Posterior cingulate gyrus (tissue), 11 donors: ENCODE measurements at places on chromosomes 16 and 17.

GRCh38 chr17:30477774-30478115, 537 bp downstream of the GOSR1 start:
- no peak for DNase-seq

GRCh38 chr17:53353919-53354351, 468.8 kb upstream of the KIF2B start:
- no peak for DNase-seq

GRCh38 chr17:82616021-82616711, 32.1 kb downstream of the WDR45B start:
- DNase-seq, result no peak

GRCh38 chr17:67520252-67520906, 143.3 kb downstream of the PITPNC1 start:
- no peak for DNase-seq

DNA sequence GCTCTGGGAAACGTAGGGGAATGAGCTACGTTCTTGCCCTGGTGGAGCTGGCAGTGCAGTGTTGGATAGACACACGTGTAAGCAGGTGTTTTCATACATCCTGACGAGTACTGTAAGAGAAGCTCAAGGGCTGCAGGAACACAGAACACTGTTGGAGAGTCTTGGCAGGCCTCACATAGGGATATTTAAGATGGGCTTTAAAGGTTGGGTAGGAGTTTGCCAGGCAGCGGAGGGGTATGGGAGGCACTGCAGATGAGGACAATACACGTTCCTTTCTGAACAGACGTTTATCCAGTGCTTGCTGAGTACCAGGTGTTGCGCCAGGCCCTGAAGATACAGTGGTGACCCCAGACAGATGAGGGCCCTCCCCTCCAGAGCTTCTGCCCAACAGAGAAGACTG, 6.3 kb downstream of the KDM8 start:
- no peak for DNase-seq

GRCh38 chr17:46171939-46172338, 21.3 kb downstream of the KANSL1 start:
- no peak for DNase-seq

DNA sequence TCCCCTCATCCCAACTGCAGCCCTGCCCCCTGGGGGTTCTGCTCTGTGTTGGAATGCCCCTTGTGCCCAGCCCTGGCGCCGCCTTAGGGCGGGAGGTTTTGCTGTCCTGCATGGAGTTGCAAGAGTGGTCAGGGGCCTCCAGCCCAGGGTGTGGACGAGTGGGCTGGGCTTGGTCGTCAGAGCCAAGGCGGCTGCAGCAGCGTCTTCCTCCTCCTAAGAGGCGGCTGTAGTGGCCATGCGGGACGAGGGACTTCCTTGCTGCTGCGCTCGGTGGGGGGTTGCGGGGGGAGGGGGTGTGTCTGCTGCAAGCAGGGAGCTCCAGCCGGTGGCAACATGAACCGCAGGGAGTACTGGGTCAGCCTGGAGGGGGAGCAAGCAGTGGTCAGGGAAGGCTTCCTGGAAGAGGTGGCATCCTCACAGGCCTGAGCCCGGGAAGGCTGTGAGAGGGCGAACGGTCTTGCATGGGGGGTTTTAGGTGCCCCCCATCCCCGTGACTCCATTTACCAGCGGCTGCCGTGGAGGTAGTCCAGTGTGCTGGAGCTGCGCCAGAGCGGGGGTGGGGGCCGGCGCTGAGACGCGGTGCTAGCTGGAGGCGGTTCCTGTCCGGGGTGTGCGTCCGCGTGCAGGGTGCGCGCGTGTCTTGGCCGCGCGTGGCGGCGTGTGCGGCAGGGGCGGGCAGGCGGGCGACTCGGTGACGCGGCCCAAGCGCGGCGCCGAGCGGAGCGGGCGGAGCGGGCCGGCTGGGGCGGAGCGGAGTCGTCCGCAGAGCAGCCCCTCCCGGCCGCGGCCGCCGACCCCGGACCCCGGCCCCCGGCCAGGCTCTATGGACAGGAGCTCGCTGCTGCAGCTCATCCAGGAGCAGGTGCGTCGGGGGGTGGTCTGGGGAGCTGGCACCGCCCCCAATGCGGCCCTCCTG, at the start of gene RHBDL1:
Gene RHBDL1, plus strand, starts transcription at position 704 of the 916 bp plus-strand sequence. Its CDS starts 120 bp downstream, at position 824.
- DNase-seq, result peak; percentile 60

GRCh38 chr17:77608431-77608830, 350.1 kb upstream of the TNRC6C start:
- no peak for DNase-seq

DNA sequence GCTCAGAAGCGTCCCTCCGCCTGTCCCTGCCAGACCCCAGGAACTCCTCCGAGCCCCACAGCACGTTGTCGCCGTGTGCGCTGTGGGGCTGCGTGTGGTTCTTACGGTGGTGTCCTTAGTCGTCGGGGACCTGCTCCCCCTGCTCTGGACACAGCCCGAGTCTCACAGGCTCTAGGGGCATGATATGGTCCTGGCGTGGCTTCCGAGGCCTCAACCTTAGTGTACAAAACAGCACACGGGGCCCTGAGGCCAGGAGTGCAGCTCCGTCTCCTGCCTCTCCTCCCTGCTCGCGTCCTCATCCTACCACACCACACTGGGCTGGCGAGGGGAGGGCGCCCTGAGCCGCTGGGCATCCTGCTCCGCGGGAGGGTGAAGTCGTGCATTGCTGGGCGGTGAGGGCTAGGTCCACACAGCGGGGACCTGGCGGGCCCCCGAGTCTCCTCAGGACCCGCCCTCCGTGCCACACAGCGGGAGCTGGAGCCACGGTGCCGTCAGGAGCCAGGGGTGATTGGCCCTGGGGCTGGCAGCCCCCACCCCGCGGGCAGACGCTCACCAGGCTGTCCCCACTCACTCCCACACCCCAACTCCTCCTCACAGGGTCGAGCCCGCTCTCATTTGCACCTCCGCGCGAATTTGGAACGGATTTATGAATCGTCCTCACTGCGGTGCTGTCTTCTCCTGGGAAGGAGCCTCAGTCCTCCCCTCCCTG, 1.2 kb upstream of the MAFG start:
- DNase-seq, result no peak

DNA sequence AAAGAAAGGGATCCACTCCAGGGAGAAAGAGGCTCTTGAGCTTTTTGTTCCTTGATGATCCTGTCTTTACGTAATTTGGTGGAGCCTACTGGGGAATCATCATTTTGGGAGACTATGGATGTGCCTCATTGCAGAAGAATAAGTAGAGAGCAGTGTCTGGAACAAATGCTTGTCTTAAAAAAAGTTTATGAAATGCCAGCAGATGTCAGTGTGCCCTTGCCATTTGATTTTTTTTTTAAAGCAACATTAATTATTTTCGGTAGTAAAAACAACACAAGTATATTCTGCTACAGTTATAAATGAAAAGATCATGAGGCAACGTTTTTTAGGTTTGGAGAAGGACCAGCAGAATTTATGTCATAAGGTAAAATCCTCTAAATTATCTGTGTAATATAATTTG, 934.8 kb upstream of the EEF2KMT start:
- no peak for DNase-seq
